ENCODE measurements at places on chromosomes 1 and 21. TPM values are rescaled to one million over a fixed set of nuclear protein-coding genes. Genes with fewer than 3 reads are reported as not detected.
A peak's percentile ranks its signal among the peaks of the same experiment; 100 is the strongest.

DNA sequence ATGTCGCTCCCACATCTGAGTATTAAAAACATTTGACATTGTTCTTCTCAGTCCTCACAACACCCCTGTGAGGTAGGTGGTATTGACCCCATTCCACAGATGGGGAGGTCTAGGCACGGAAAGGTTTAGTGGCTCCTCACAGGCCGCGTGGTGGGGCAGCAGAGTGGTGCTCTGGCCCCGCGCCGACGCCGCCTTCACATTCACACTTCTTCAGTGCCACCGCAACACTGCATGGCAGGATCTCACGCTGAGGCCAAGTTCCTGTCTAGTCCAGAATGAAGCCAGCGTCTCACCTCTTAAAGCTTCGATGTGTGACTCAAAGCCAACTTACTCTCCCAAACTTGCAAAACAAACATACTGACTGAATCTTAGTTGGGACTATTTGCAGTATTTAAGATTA lies 12.1 kb downstream of the ICMT start:
- DNase-seq: no peak
- no peaks in the 10 kb centered on the region for H3K27me3 ChIP-seq
- H3K36me3 ChIP-seq: no peaks in the 10 kb centered on the region
- peaks cover 15% of the 10 kb centered on the region for H3K4me1 ChIP-seq
- no peak overlapping the region for H3K4me3 ChIP-seq

GRCh38 chr1:107820801-107821200 lies 144.2 kb downstream of the VAV3 start:
- DNase-seq: no peak
- H3K36me3 ChIP-seq: no peaks in the 10 kb centered on the region
- no peak overlapping the region for H3K27ac ChIP-seq

- no peak for DNase-seq
- H3K27me3 ChIP-seq: no peaks in the 10 kb centered on the region
- no peaks in the 10 kb centered on the region for H3K4me1 ChIP-seq
- H3K36me3 ChIP-seq: no peaks in the 10 kb centered on the region
- H3K4me3 ChIP-seq: no peak overlapping the region
- no peak overlapping the region for H3K27ac ChIP-seq
Observed at GRCh38 chr1:226209307-226210059, 14.0 kb upstream of the MIXL1 start.

- no peaks in the 10 kb centered on the region for H3K27me3 ChIP-seq
- no peaks in the 10 kb centered on the region for H3K36me3 ChIP-seq
- H3K4me3 ChIP-seq: no peak overlapping the region
- H3K4me1 ChIP-seq: peaks cover 8% of the 10 kb centered on the region
Observed at GRCh38 chr1:8551613-8552489, 233.9 kb downstream of the SLC45A1 start.

- H3K27ac ChIP-seq: no peak overlapping the region
- H3K27me3 ChIP-seq: no peaks in the 10 kb centered on the region
- no peak for DNase-seq
- no peaks in the 10 kb centered on the region for H3K4me1 ChIP-seq
Observed at GRCh38 chr1:33098371-33098770, 17.4 kb downstream of the AZIN2 start.

GRCh38 chr1:30613188-30613587 lies 110.2 kb downstream of the MATN1 start:
- DNase-seq: no peak
- no peaks in the 10 kb centered on the region for H3K36me3 ChIP-seq
- H3K4me1 ChIP-seq: no peaks in the 10 kb centered on the region
- H3K27ac ChIP-seq: no peak overlapping the region

- no peaks in the 10 kb centered on the region for H3K4me1 ChIP-seq
- H3K27ac ChIP-seq: no peak overlapping the region
- no peak for DNase-seq
- H3K36me3 ChIP-seq: no peaks in the 10 kb centered on the region
Observed at GRCh38 chr1:95257758-95258157, 23.7 kb downstream of the RWDD3 start.

DNA sequence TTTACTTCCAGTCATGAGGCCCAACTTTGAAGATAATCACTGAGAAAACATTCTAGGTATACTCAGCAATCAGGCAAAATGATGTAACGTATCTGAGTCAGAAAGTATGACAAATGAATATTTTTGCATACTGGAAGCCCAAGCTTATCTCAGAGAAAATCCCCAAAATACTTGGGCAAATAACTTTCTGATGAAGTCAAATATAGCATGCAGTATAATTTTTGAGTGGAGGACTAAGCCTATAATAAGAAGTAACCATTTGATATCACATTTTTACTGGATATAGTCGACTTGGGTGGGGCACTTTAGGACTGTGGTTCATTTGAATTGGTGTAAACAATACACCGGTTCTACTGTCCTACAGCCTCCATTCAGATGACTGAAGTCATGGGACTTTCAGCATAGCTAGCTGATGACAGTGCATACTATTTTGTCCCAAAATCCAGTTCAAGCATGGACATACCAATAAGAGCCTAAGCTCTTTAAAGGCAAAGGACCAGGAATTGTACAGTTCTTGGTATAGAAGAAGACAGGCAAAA lies 2.3 kb upstream of the GADD45A start:
- peaks cover 19% of the 10 kb centered on the region for H3K4me1 ChIP-seq
- H3K36me3 ChIP-seq: peaks cover under 1% of the 10 kb centered on the region
- no peak for DNase-seq
- no peak overlapping the region for H3K4me3 ChIP-seq
- no peaks in the 10 kb centered on the region for H3K27me3 ChIP-seq

GRCh38 chr1:6603238-6603914 lies 707 bp upstream of the KLHL21 start:
- no peaks in the 10 kb centered on the region for H3K27me3 ChIP-seq
- H3K4me1 ChIP-seq: peaks cover 44% of the 10 kb centered on the region
- peak; percentile 68 for DNase-seq
- peaks cover 7% of the 10 kb centered on the region for H3K36me3 ChIP-seq
- H3K27ac ChIP-seq: peak overlapping the region; percentile 100

LCA5L gene
- total RNA-seq: 7.9 TPM

DMBX1 gene
- total RNA-seq: not detected

ACP6 gene
- total RNA-seq: 11.4 TPM

ATP1A4 gene
- not detected for total RNA-seq

Measured in gastrocnemius medialis (tissue), 4 donors.